Mesenchymal stem cell (in vitro differentiated cells and primary cell): ENCODE measurements at places on chromosomes 5 and 9.
A peak's percentile ranks its signal among the peaks of the same experiment; 100 is the strongest.

DNA sequence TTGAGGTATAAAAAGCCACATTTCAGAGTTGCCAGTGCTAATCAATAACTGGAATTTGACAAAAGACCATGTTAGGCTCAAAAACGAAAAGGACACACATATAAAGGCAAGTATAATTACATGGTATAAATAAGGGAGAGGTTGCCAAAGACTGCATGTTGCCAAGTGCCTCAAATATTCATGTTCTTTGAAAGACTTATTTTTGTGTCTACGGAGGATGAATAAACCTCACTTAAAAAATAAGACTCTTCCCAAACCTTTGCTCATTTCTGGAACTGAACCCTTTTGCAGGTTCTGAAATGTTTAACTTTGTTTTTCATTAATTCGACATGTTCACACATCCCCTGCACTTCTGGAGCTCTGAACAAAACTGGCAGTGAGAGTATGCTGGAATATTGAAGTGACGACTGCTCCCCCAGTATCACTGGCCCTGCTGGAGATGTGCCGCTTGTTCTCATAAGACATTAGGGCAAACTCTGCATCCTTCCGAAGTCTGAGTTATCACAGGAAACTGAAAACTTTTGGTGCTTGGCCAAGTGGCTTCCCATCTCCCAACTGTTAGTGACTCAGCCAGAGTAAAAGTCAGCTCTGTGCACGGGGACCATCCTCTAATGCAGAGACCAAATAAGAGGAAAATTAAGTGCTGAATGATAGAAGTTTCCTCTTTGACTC, 336.8 kb downstream of the GLIS3 start:
- peak; percentile 89 for DNase-seq
- peak overlapping the region; percentile 20 for H3K4me3 ChIP-seq
- peak overlapping the region; percentile 23 for H3K27ac ChIP-seq
- H3K27me3 ChIP-seq = no peaks in the 10 kb centered on the region
- no peaks in the 10 kb centered on the region for H3K36me3 ChIP-seq

GRCh38 chr5:62578540-62578939, at the start of gene LRRC70:
LRRC70 (plus strand) TSS chr5:62578819; CDS start chr5:62579439, 620 bp downstream.
- H3K27ac ChIP-seq = no peak within 1 kb of the TSS
- H3K36me3 ChIP-seq = no peaks in the 10 kb centered on the region
- H3K4me1 ChIP-seq = no peaks in the 10 kb centered on the region
- no peak within 1 kb of the TSS for H3K4me3 ChIP-seq
- no peaks in the 10 kb centered on the region for H3K27me3 ChIP-seq
- peak; percentile 95 for DNase-seq

- H3K27ac ChIP-seq = no peak overlapping the region
- H3K27me3 ChIP-seq = no peaks in the 10 kb centered on the region
- H3K36me3 ChIP-seq = no peaks in the 10 kb centered on the region
- no peak overlapping the region for H3K4me3 ChIP-seq
These were observed 106.5 kb upstream of the DAB2 start for GRCh38 chr5:39531306-39531705.

GRCh38 chr9:108620767-108621166, 235.0 kb downstream of the ACTL7B start:
- H3K27ac ChIP-seq = no peak overlapping the region
- DNase-seq = no peak
- H3K27me3 ChIP-seq = peaks cover 5% of the 10 kb centered on the region
- H3K36me3 ChIP-seq = no peaks in the 10 kb centered on the region
- H3K4me1 ChIP-seq = no peaks in the 10 kb centered on the region

DNA sequence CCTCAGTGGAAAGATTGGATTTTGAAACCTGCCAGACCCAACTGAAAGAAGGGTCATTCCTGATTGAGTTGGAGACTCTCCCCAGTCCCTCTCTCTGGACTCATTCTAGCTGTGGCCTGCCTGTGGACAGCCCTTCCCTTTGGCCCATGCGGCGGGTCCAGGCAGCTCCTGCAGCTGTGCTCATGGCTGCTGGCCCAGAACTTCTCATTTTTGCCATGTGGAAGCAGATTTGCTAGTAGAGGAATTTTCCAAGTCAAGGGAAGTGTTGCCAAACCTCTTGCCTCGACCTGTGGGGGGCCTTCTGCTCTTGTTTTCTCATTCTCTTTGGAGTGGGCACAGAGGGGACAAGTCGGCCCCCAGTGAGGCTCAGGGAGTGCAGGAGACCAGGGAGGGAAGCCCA, 89.2 kb downstream of the ANKRD33B start:
- no peaks in the 10 kb centered on the region for H3K27me3 ChIP-seq
- no peak overlapping the region for H3K27ac ChIP-seq
- no peak for DNase-seq
- H3K36me3 ChIP-seq = peaks cover 64% of the 10 kb centered on the region
- H3K4me3 ChIP-seq = no peak overlapping the region

DNA sequence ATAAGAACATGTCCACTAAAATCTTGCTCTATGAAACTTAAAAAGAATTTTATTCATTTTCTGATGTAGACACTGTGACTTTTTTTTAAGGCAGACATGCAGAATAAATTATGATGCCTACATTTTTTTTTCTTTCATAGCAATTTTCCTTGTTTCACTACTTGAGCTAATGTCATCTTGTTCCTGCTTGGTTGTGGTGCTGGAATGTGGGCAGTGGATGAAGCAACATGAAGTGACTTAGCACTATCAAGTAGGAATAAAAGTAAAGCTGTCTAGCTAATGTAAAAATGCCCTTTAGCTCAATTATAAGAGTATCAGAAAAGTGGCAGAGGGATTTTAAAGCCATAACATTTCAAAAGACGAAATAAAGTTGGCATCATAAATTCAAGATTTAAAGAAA, 191.0 kb downstream of the ADAMTS6 start:
- DNase-seq = no peak
- H3K27ac ChIP-seq = no peak overlapping the region
- H3K36me3 ChIP-seq = no peaks in the 10 kb centered on the region
- no peaks in the 10 kb centered on the region for H3K4me1 ChIP-seq

DNA sequence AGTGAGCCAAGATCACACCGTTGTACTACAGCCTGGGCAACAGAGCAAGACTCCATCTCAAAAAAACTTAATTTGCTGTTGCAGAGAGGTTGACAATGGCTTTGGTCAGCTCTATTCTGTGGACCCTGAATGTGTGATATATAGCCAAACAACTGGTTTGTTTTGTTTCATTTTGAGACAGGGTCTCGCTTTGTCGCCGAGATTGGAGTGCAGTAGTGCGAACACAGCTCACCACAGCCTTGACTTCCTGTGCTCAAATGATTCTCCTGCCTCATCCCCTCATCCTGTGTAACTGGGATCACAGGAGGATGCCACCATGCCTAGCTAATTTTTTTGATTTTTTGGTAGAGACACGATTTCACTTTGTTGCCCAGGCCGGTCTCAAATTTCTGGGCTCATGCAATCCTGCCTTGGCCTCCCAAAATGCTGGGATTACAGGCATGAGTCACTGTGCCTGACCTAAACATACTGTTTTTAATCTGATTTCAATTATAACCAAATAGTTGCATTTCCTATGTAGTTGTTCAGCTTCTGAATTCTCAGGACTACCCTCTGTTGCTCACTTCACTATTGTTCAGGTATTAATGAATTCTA, 9.8 kb downstream of the RNF183 start:
- DNase-seq = no peak
- H3K36me3 ChIP-seq = peaks cover 52% of the 10 kb centered on the region
- H3K27me3 ChIP-seq = peaks cover 1% of the 10 kb centered on the region
- H3K4me3 ChIP-seq = no peak overlapping the region

GRCh38 chr5:104859437-104859836, 1296.8 kb upstream of the NUDT12 start:
- no peak for DNase-seq
- no peak overlapping the region for H3K27ac ChIP-seq
- no peaks in the 10 kb centered on the region for H3K27me3 ChIP-seq

DNA sequence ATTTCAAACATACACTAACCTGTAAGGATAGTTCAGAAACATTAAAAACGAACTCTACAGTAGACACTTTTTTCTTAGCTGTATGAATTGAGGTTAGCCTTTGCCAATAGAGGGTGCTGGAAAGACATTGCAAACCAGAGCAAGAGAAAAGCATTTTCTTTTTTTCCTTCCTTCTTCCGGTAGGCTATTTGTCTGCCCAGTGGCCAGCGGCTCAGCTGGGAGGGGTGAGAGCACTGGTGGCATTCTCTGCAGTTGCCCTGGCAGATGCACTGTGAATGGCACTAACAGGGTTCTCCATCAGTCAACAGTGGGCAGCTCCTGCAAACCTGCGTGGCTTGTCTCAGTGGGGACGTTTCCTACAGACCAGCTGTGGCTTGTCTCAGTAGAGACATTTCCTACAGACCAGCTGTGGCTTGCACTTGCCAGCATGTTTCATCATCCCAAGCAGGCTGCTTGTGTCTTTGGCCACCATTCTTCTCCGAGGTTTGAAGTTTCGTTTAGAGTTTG, 984.5 kb upstream of the CDH18 start:
- H3K4me1 ChIP-seq = peaks cover 3% of the 10 kb centered on the region
- no peaks in the 10 kb centered on the region for H3K36me3 ChIP-seq
- H3K27ac ChIP-seq = no peak overlapping the region
- H3K27me3 ChIP-seq = no peaks in the 10 kb centered on the region
- DNase-seq = peak; percentile 36
